ENCODE measurements at places on chromosomes 1 and 21. TPM values are rescaled to one million over a fixed set of nuclear protein-coding genes. Genes with fewer than 3 reads are reported as not detected.

- no peak for DNase-seq
Observed at GRCh38 chr1:159895836-159896545, 4.0 kb downstream of the CFAP45 start.

DNA sequence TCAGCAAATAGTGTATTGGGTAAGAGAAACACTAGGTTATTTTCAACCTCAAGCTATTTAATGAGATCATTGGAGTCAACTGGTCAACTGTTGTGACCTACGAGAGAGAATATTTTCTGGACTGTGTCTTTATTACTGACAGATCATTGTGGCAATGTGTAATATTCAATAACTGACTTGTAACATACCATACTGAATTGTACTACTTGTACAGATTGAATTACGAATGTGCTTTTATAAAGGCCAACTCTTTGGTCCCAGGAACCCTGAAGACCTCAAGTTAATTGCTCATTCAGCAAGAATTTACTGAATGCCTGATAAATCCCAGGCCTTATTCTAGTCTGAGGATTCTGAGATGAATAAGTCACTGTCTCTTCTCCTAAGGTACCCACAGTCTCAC is 56.1 kb upstream of the CAMK1G start:
- peak; percentile 4 for DNase-seq

DNA sequence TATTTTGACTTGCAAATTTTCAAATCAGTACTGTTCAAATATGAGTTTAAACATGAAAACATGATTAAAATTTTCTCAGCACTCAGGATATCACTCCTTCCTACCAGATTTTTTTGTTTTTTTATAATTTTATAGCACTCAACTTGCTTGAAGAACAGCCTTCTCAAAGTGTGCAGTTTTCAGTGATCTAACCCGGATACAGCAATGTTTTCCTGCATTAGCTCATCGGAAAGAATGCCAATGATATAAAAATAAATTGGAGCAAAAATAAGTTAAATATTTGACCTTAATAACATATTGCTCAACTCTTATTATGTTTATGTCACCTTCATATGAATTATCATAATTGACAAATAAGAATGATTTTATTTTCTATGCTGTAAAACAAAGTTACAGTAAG is 766.8 kb downstream of the USP25 start:
- no peak for DNase-seq

Gene BTBD8
- total RNA-seq: 3.6 TPM

Gene A3GALT2
- not detected for total RNA-seq

Gene KCNJ9
- total RNA-seq: not detected

All from IMR-90 (cell line).